ENCODE measurements at places on chromosomes 16 and 17. TPM values are rescaled to one million over a fixed set of nuclear protein-coding genes. Genes with fewer than 3 reads are reported as not detected.
A peak's percentile ranks its signal among the peaks of the same experiment; 100 is the strongest.

SLC13A5 gene
- not detected for total RNA-seq

DNA sequence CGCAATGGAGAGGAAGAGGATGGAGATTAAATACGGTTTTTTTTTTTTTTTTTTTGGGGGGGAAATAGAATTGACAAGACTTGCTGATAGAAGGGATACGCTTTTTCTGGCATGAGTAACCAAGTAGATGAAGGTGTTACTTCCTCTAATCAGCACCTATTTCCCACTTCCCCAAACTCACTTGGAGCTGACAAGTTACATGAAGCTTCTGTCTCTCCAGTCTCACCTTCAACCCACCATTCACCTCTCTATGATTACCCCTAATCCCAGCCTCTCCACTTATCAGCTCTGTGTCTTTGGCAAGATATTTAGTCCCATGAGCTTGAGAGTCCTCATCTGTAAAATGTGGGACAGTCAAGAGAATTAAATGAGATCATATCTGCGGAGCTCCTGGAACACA, 185.9 kb upstream of the HS3ST3A1 start:
- DNase-seq = peak; percentile 8
- no peaks in the 10 kb centered on the region for H3K4me1 ChIP-seq
- no peaks in the 10 kb centered on the region for H3K27me3 ChIP-seq
- H3K36me3 ChIP-seq = no peaks in the 10 kb centered on the region
- no peak overlapping the region for H3K4me3 ChIP-seq

DNA sequence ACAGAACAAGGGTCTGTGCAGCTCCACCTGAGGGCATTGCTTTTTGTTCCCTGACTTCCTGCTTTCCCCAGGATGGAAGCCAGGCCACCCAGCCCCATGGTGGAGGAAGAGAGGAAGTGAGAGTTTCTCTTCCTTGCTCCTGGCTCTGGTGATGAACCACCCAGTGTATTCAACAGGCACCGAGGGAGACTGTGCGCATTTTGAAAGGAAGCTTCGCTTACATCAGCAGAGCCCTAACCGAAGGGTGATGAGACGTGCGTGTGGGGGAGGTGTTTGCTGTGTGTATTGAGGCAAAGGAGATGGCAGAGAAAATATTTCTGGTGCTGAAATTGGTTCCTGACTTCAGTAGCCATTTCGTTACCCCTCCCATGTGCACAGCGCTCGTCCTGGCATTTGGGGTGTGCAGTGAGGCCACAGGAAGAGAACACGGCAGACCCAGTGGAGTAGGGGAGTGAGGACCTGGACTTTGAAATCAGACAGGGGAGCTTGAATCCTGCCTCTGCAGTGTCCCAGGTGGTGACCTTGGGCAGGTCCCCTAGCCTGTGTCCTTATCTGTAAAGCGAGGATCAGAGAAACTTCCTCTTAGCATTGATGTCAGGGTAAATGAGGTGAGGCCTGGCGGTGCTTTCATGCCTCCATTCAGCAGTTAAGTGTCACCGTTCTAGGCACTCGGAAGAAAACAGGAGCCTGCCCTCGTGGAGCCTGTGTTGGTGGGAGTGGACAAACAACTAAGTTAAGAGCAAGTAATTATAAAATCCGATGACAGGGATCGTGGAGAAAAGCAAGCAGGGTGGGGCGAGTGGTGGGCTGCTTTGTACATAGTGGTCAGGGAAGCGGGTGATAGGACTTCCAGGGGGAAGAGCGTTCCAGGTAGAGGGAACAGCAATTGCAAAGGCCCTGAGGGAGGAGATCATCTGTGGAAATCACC, 7.4 kb downstream of the CMIP start:
- no peaks in the 10 kb centered on the region for H3K27me3 ChIP-seq
- peak; percentile 82 for DNase-seq
- peaks cover 60% of the 10 kb centered on the region for H3K4me1 ChIP-seq
- peak overlapping the region; percentile 93 for H3K27ac ChIP-seq

CIBAR2 gene
- not detected for total RNA-seq

GRCh38 chr17:79777894-79778503, at the start of gene CBX2:
Gene CBX2, plus strand, starts transcription at chr17:79778148. Its CDS starts 88 bp downstream, at chr17:79778236.
- peaks cover 14% of the 10 kb centered on the region for H3K4me1 ChIP-seq
- peak; percentile 96 for DNase-seq

DNA sequence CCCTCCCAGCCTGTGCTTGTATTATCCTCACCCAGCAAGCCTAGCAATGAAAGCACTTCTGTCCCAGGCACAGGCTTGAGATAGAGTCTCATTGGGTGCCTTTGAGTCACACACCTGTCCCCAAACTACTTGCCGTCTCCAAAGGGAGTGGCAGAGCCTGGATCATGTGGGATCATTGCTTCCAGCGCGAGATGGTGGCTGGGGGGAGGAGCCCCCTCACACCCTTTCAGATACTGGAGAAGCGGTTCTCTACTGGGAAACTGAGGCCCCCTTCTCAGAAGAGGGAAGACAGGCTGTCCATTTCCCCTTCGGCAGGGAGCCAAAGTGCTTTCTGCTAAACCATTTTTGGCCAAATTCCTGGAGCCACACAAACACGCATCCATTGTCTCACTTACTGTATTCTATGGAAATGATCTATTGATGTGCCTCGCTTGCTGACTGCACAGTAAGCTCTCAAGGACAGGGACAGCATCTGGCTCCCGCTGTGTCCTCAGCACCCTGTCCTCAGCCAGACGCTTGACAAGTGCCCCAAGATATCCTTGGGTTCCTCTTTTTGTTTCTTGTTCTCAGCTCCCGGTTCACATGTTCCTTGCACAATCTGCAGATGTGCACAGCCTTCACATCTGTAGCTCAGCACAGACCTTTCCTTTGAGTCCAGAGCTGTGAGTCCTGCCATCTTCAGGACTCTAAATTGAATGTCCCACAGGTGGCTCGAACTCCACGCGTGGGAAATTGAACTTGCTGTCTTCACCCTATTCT, 26.0 kb upstream of the DLX3 start:
- peaks cover 19% of the 10 kb centered on the region for H3K27me3 ChIP-seq
- H3K4me1 ChIP-seq = no peaks in the 10 kb centered on the region
- no peak overlapping the region for H3K27ac ChIP-seq
- no peaks in the 10 kb centered on the region for H3K36me3 ChIP-seq

- no peak overlapping the region for H3K27ac ChIP-seq
- H3K36me3 ChIP-seq = no peaks in the 10 kb centered on the region
- H3K4me1 ChIP-seq = no peaks in the 10 kb centered on the region
- no peak overlapping the region for H3K4me3 ChIP-seq
These were observed 17.3 kb downstream of the CRHR1 start for GRCh38 chr17:45801421-45801820.

DNA sequence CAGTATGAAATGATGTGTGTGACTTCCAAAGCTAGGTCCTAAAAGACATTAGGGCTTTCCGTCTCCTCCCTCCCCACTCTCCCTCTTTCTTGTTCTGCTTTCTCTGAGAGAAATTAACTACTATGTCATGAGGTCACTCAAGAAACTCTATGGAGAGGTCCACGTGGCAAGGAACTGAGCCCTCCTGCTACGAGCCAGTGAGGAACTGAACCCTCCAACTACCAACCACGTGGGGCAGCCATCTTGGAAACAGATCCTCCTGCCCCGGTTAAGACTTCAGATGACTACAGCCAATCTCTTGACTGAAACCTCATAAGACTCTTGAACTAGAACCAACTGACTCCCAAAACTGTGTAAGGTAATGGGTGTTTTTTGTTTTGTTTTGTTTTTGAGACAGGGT, 4.2 kb upstream of the ALOX15 start:
- peaks cover 5% of the 10 kb centered on the region for H3K4me1 ChIP-seq
- DNase-seq = no peak
- H3K4me3 ChIP-seq = no peak overlapping the region
- H3K36me3 ChIP-seq = no peaks in the 10 kb centered on the region
- peaks cover 69% of the 10 kb centered on the region for H3K27me3 ChIP-seq
- H3K27ac ChIP-seq = no peak overlapping the region

- no peaks in the 10 kb centered on the region for H3K36me3 ChIP-seq
- H3K27me3 ChIP-seq = peaks cover 3% of the 10 kb centered on the region
- no peak overlapping the region for H3K27ac ChIP-seq
- DNase-seq = no peak
- no peaks in the 10 kb centered on the region for H3K4me1 ChIP-seq
These were observed 104.5 kb downstream of the RMI2 start for GRCh38 chr16:11449716-11450115.

DNA sequence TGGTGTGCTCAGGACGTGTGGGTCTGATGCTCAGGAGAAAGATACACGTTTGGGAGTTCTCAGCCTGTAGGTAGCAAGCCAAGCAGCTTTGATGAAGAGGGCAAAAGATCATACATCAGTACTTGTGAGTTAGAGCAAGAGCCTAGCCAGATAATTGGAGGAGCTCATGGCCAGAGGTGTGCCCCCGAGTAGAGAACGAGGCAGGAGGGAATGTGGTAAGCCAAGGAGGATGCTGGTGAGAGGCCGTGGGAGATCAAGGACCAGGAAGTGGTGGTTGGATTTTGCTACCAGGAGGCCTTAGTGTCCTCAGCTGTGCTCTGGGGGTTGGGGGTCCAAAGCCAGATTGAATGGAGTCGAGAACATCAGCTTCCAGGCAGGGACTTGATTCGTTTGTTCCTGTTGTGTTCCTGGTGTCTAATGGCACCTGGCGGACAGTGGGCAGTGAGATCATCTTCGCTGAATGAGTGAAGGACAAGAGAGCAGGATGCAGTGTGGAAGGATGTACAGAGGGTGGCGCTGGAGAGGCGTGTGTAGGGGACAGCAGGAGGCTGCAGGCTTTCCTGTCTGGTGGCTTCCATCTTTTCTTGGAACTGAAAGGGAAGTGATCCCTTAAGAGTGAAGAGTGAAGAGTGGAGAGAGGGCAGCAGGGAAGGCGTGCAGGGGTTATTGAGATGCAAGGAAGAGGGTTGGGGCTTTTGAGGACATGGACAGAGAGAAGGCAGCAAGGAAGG, 11.6 kb downstream of the FBXL19 start:
- no peak overlapping the region for H3K4me3 ChIP-seq
- peak overlapping the region; percentile 52 for H3K27ac ChIP-seq
- H3K27me3 ChIP-seq = no peaks in the 10 kb centered on the region
- peak; percentile 84 for DNase-seq
- peaks cover 32% of the 10 kb centered on the region for H3K36me3 ChIP-seq

- H3K4me3 ChIP-seq = peak overlapping the region; percentile 79
- DNase-seq = peak; percentile 72
These were observed 889 bp upstream of the ZNF423 start for GRCh38 chr16:49856672-49857330.

SLC46A1 gene
- 7.0 TPM for total RNA-seq

DNA sequence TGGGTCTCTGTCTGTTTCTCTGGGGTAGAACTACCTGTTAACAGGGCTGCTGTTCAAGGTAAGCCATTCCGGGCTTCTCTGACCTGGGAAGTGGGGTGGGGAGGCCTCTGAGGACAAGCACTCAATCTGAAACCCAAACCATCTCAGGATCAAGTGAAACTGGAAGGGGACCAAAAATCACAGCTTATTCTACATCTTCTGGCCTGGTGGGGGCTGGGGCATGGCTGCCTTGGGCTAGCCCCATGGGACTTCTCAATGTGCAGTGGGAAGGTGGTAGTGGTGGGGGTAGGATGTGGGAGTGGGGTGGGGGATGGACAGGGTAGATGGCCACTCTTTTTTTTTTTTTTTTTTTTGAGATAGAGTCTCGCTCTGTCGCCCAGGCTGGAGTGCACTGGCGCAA, 5.5 kb downstream of the FLOT2 start:
- H3K4me1 ChIP-seq = peaks cover 58% of the 10 kb centered on the region
- no peak for DNase-seq
- H3K36me3 ChIP-seq = peaks cover 24% of the 10 kb centered on the region
- H3K4me3 ChIP-seq = peak overlapping the region; percentile 22
- H3K27me3 ChIP-seq = no peaks in the 10 kb centered on the region

- H3K4me1 ChIP-seq = peaks cover 34% of the 10 kb centered on the region
- H3K27me3 ChIP-seq = no peaks in the 10 kb centered on the region
- H3K27ac ChIP-seq = peak overlapping the region; percentile 91
- peaks cover 2% of the 10 kb centered on the region for H3K36me3 ChIP-seq
These were observed 1.2 kb downstream of the SIAH1 start for GRCh38 chr16:48383877-48384519.

- H3K4me3 ChIP-seq = no peak overlapping the region
- peaks cover 34% of the 10 kb centered on the region for H3K4me1 ChIP-seq
- H3K27me3 ChIP-seq = no peaks in the 10 kb centered on the region
- DNase-seq = no peak
- H3K27ac ChIP-seq = no peak overlapping the region
These were observed 50.4 kb upstream of the ANKFY1 start for GRCh38 chr17:4314179-4314578.

SLC6A2 gene
- total RNA-seq = not detected

DNA sequence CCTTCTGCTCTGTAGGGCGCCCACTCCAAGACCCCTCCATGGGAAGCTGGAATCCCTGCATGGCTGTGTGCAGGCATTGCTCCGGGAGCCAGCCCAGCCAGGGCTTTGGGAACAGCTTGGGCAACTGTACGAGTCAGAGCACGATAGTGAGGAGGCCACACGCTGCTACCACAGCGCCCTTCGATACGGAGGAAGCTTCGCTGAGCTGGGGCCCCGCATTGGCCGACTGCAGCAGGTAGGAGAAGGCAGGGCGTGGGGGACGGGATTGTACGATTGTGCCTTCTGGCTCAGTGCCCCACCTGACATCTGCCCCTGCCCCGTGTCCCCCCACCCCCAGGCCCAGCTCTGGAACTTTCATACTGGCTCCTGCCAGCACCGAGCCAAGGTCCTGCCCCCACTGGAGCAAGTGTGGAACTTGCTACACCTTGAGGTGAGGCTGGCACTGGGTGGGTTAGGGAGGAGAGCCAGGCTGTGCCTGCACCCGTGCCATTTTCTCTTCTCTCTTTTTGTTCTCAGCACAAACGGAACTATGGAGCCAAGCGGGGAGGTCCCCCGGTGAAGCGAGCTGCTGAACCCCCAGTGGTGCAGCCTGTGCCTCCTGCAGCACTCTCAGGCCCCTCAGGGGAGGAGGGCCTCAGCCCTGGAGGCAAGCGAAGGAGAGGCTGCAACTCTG, 8.7 kb upstream of the TMEM88 start:
- H3K27me3 ChIP-seq = peaks cover 2% of the 10 kb centered on the region
- peaks cover 36% of the 10 kb centered on the region for H3K4me1 ChIP-seq
- DNase-seq = peak; percentile 65
- peak overlapping the region; percentile 20 for H3K27ac ChIP-seq

IQCK gene
- total RNA-seq = 1.0 TPM

DNA sequence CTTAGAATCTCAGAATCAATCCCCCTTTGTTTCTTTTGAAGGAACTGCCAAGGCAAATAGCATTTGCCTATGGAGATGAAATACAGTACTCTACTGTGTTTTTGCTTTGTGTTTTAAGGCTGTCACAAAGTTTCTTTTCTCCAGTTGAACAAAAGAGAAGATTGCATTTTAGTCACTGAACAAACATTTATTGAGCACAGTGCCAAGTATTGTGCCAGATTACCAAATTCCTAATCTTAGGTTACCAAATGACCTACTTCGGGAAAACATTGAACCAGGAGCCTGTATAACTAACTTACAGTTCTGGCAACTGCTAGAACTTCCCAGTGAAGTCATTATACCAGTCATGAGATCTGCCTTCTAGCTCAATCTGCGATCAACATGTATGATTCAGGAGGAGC, 3.0 kb upstream of the UBB start:
- peaks cover 14% of the 10 kb centered on the region for H3K4me1 ChIP-seq
- no peak overlapping the region for H3K27ac ChIP-seq
- H3K36me3 ChIP-seq = peaks cover 20% of the 10 kb centered on the region
- H3K4me3 ChIP-seq = no peak overlapping the region

GRCh38 chr16:27728691-27729090, 178.7 kb downstream of the KATNIP start:
- DNase-seq = no peak
- no peak overlapping the region for H3K27ac ChIP-seq
- peaks cover 2% of the 10 kb centered on the region for H3K4me1 ChIP-seq
- H3K4me3 ChIP-seq = no peak overlapping the region
- H3K36me3 ChIP-seq = no peaks in the 10 kb centered on the region

Data from activated CD4-positive, alpha-beta T cell treated with anti-CD3 and anti-CD28 coated beads, Interleukin-2, amount 10 ng/mL, durations not matched to agents 24 days and 14 days (primary cell).